Fibroblast of mammary gland (primary cell): ENCODE measurements at places on chromosomes 11 and 22.

- DNase-seq = no peak
Measured at GRCh38 chr11:131656839-131657211, 286.4 kb downstream of the NTM start.

GRCh38 chr11:11520231-11521015, 101.4 kb downstream of the GALNT18 start:
- no peak for DNase-seq

GRCh38 chr22:29443861-29444792, 5.7 kb downstream of the RFPL1 start:
- DNase-seq = no peak

DNA sequence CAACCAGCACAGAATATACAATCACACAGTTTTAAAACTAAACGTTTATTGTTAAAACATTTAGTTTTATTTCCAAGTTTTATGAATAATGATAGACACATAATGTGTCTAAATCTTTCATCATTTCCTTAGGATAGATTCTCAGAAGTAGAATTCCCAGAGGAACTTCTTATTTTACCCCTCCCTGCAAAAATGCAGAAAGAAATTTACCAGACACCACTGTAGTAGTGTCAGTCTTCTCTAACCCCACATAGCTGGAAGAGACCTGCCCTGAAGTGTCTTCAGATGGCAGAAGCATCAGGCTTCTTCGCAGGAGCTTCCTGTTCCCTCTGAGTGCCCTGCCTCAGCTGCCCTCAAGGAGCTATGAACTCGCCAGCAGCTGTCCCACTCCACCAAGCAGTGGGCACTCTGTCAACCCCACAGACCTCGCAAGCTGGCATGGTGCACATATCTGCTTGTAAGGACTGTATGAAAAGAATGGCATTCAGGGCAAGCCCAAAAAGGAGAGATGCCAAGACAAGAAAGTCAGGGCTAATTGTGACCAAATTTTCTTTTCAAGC, 28.5 kb upstream of the PAK1 start:
- no peak for DNase-seq

DNA sequence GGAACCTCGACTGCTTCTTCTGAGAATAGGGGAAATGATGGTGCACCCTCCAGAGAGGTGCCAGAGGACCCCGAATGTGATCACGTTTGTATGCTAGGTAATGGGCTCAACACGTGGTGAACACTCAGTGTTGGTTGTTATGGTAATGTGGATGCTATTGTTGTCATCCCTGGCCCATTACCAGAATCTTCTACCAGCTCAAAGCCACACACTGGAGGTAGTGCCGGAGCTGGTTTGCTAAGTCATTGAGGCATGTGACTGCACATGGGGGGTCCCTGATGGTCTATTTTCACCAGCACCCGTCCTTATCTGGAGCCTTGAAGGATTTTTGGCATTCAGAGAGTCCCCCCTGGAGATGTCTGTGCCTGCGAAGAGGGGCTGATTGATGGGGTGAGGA, 119.1 kb upstream of the CD82 start:
- DNase-seq = no peak

- DNase-seq = peak; percentile 37
Measured at GRCh38 chr22:39622881-39623367, 52.4 kb downstream of the CACNA1I start.

DNA sequence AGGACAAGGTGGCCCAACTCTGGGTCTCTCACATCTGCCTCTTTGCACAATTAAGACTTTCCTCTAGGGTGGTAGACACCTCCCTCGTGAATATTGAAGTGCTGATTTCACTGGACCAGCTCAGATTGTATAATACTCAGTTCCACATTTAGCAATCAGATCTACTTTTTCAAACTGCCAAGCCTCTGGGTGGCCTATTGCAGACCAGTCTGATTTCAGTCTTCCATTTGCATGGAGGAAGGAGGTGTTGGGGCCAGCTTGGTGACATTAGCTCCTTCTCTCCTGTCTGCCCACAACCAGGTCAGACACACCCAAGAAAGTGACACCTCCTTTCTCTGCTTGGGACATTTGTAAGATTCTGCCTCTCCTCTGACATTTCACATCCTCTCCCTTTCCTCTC, 78.2 kb downstream of the PPFIBP2 start:
- no peak for DNase-seq

DNA sequence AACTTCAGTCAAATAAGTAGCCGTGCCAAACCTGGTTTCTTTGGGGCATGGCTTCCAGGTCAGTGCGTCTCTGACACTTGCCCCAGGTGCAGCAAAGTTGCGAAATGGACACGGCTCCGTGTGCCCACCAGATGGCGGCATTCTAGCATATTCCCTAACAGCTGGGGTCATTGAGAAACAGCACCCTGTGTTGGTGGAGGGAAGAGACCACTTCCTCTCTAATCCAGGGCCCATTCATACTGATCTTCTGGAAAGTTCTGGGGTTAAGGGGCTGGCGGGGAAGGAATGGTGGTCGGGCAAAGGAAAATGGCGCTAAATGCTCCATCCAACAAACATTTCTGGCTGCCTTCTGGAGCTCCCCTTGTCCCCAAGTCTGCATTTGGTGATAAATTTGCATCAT, 141.2 kb upstream of the TIMP3 start:
- DNase-seq = peak; percentile 73

DNA sequence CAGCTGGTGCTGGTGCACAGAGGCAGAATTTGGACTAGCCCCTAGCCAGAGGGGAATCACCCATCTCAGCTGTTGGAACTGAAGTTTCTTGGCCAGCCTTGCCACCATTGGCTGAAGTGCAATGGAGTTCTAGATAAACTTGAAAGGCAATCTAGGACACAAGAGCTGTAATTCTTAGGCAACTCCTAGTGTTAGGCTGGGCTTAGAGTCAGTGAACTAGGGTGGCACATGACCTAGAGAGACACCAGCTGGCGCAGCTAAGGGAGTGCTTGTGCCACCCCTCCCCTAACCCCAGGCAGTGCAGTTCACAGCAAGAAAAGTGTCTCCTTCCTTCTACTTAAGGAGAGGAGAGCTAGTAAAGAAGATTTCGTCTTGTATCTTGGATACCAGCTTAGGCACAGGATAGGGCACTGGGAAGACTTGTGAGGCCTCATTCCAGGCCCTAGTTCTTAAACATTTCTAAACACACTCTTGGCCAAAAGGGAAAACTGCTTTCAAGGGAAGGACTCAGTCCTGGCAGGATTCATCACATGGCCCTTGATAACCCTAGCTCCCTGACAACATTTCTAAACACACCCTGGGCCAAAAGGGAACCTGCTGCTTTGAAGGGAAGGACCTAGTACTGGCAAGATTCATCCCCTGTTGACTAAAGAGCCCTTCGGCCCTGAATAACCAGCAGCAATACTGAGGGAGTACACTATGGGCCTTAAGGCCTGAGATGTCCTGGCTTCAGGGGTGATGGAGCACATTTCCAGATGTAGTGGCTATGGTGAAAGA, 53.4 kb downstream of the XRRA1 start:
- no peak for DNase-seq

- DNase-seq = no peak
Measured at GRCh38 chr22:49406879-49407587, 420.6 kb downstream of the BRD1 start.

GRCh38 chr11:74672332-74672955, 58.8 kb downstream of the CHRDL2 start:
- DNase-seq = no peak

- DNase-seq = peak; percentile 14
Measured at GRCh38 chr11:130858215-130858614, 58.1 kb downstream of the SNX19 start.

DNA sequence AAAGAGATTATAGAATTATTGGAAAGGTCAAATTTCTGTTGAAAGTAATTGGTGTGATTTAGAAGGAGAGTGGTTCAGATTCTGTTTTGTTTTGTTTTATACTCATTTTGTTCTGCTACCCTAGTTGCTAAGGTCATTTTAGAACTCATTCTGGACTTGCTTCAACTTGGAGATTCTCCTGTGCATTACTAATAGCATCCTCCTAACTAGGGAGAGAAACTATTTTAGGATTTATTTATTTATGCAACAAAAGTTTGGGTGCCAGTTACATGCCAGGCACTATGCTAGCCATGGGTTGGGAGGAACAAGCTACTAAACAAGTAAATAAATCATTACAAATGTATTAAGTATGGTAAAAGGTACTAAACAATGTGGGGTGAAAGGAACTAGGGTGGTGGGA, 84.0 kb downstream of the YAP1 start:
- no peak for DNase-seq

GRCh38 chr11:68841718-68842426, at the start of gene CPT1A:
Gene CPT1A (minus strand): TSS chr11:68841916. CDS start chr11:68815474, 26,442 bp downstream.
- peak; percentile 59 for DNase-seq

GRCh38 chr11:134853992-134854991, 442.2 kb upstream of the B3GAT1 start:
- no peak for DNase-seq

GRCh38 chr22:46052801-46053562, 76.0 kb upstream of the WNT7B start:
- peak; percentile 49 for DNase-seq

GRCh38 chr22:46856661-46857060, 94.2 kb downstream of the TBC1D22A start:
- DNase-seq = no peak

- peak; percentile 18 for DNase-seq
Measured at GRCh38 chr11:128745311-128746136, 51.7 kb downstream of the FLI1 start.

- DNase-seq = no peak
Measured at GRCh38 chr11:118060081-118060661, 16.7 kb upstream of the TMPRSS4 start.

DNA sequence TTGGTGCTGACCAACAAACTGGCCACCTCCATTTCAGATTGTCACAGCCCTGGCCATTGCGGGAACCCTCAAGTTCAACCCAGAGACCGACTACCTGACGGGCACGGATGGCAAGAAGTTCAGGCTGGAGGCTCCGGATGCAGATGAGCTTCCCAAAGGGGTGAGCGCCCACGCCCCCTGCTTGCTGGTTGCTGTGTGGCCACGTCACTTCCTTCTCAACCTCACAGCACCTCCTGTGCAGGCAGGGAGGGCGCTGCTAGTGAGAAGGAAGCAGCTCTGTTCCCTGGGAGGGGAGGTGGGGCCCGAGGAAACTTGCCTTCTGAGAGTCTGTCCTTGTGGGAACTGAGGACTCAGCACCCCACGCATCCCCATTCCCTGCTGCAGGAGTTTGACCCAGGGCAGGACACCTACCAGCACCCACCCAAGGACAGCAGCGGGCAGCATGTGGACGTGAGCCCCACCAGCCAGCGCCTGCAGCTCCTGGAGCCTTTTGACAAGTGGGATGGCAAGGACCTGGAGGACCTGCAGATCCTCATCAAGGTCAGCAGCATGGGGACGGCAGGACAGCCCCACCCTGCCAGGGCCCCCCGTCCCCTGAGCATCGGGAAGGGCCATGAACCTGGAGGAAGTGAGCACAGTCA, 19.3 kb downstream of the POLR3H start:
- DNase-seq = peak; percentile 59

DNA sequence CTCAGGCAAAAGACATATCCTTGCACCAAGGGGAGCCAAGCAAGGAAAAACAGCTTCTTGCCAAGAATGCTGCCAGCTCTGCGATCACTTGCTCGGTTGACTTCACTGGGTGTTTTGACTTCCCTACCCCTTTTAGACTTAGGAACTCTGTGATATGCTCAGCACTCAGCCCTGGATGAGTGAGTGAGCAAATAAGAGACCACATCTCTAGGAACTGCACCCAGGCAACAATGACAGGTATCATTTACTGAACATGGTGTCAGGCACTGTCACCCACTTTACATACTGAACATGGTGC, 3.7 kb upstream of the IRAG1 start:
- DNase-seq = no peak

DNA sequence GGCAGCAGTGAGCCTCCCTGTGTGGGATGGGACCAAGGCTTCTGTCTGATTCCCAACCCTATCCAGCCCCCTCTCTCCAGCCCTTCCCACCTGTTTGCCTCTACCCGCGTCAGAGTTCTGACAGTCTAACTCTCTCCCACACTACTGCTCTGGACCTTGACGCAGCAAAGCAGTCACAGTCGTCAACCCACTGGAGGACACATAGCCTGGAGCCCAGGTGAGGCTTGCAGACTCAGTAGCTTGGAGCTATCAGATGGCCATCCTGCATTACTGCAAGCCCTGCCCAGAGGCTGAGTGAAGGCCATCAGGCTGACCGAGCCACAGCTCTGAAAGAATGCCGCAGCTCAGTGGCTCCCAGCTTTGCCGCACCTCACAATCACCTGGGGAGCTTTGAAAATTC, 3.7 kb downstream of the OAF start:
- DNase-seq = no peak

DNA sequence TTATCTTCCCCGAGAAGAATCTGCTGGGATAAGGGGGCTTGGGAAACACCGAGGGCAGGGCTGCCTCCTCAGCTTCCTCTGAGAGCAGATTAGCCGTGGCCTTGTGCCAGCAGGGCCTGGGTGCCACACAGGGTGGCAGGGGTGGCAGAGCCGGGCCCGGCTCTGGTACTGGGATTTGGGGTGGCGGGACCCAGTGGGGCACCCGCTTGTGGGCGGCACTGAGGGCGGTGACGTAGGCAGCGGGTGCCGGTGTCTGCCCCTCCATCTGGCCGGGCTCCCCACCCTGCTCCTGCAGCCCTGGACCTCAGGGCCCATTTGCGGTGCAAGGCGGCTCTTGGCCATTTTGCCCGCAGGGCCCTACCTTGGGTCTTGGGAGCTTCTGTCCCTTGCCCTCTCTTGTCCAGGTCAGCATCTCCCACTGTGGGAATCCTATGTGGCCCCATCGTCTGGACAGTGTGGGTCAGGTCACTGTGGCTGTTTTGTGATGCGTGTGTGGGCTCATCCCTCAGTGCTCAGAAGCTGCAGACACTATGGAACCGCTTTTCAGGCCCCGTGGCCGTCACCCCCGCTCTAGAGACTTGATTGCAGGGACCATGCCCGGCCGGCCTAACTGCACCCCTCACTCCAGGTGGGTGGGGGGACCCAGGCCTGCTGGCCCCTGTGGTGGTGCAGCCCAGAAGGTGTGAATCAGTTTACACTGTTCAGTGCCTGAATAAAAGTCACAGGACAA, 29.7 kb upstream of the KRTAP5-6 start:
- DNase-seq = no peak

GRCh38 chr22:25030636-25031035, 78.1 kb downstream of the KIAA1671 start:
- no peak for DNase-seq

DNA sequence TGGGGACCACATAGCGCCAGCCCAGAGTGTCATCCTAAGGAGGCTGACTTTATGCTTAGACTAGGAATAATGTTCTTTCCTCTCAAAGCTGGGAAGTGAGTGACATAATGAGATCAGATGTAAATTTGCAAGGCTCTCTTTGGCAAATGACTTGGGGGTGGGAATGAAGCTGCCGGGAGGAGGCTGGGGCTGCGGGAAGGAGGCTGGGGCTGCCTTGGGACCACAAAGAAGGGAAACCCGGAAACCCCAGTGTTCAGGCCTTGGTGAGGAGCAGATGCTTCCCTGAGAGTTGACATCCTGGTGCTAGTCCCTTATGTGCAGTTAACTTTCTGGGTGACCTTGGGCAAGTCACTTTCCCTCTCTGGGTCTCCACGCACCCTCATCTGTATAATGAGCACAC, 182.0 kb downstream of the CHST1 start:
- no peak for DNase-seq

- DNase-seq = no peak
Measured at GRCh38 chr11:69267395-69267805, 26.6 kb upstream of the MYEOV start.
